ENCODE measurements at places on chromosomes 2 and 18.

GRCh38 chr18:3499501-3499900 lies 49.5 kb downstream of the TGIF1 start:
- no peak for DNase-seq

DNA sequence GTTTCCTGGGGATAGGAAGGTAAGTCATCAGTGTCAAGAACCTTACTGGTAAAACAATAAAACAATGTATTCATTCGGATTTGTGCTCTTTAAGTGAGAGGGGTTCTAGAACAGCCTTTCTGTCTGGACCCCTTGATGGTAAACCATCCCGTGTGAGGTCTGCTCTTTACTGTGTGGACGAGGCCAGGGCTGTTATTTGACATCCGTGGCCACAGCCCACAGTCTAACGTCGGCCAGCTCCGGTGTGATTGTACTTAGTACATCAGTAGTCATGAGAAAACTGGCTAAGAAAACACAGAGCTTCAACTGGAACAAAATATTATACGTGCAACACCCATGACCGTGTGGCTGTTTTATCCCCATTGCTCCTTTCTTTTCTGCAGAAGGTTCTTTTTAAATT lies 62.0 kb downstream of the SLC35F5 start:
- no peak for DNase-seq

- DNase-seq: no peak
These were observed 1083.8 kb upstream of the NRXN1 start for GRCh38 chr2:52115750-52116149.

GRCh38 chr2:196851088-196851487 lies 41.9 kb upstream of the C2orf66 start:
- DNase-seq: no peak

- DNase-seq: no peak
These were observed 298.9 kb downstream of the XIRP2 start for GRCh38 chr2:167187049-167187727.

DNA sequence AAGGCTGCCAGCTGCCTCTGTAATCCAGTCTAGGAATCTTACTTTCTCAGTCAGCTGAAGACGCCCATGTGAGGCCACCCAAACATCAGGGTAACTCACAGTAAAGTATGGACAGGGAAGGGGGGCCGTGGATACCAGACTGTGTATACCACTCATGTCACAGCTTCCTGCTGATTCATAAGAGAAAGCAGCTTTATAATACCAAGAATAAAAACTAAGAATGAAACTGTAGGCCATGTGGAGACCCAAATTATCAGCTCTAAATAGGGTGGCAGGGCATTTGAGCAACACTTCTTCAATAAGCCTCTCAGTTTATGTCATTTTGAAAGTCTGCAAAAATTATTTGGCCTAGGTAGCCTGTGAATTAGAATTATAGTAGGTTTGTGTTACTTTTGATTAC lies 115.0 kb upstream of the CDCA7 start:
- no peak for DNase-seq

GRCh38 chr2:213306316-213306942 lies 22.2 kb downstream of the SPAG16 start:
- no peak for DNase-seq

GRCh38 chr2:204021290-204022081 lies 84.9 kb downstream of the ICOS start:
- DNase-seq: no peak

DNA sequence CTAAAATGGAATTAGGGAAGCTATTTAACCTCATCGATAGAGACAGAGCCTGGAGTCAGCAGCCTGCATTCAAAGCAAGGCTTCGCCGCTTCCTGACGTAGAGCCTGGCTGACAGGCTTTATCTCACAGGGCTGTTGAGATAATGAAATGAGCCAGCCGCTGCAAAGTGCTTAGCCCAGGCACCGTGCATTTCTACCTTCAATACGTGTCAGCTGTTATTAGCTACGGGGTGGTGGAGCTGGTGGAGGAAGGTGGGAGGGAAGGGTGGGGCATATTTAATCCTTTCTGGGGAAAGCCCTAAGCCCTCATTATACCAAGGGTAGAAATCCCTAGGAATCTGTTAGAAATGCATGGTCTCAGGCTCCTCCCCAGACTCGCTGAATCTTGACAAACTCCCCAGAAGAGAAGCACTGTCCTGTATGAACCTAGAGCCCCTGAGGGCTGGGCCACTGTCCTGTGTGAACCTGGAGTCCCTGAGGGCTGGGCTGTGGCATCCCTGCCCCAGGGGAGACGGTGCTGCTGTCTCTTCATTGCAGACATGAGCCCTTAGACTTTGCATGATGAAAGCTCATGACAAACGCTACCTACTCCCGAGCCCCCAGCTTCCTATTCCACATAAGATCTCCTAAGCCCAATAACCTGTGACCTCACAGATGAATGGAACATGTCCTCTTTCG lies 72.4 kb downstream of the ALPK2 start:
- DNase-seq: no peak

DNA sequence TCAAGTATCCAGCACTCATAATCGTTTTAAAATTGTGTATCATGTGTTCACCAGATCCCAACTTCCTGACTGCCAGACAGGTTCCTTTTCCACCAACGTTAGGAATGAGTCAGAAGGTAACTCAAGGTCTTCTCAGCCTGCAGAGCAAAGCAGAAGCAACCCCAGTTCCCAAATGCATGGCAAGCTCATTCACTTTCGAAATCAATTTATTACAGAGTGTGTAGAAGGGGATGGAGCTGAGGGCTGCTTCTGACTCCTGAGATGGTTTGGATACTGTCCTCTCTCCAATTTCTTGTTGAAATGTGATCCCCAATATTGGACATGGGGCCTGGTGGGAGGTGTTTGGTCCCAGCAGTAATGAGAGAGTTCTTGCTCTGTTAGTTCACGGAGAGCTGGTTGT lies 114.5 kb downstream of the PIEZO2 start:
- no peak for DNase-seq

GRCh38 chr2:96537734-96538486 lies 1.4 kb downstream of the ARID5A start:
- DNase-seq: no peak

DNA sequence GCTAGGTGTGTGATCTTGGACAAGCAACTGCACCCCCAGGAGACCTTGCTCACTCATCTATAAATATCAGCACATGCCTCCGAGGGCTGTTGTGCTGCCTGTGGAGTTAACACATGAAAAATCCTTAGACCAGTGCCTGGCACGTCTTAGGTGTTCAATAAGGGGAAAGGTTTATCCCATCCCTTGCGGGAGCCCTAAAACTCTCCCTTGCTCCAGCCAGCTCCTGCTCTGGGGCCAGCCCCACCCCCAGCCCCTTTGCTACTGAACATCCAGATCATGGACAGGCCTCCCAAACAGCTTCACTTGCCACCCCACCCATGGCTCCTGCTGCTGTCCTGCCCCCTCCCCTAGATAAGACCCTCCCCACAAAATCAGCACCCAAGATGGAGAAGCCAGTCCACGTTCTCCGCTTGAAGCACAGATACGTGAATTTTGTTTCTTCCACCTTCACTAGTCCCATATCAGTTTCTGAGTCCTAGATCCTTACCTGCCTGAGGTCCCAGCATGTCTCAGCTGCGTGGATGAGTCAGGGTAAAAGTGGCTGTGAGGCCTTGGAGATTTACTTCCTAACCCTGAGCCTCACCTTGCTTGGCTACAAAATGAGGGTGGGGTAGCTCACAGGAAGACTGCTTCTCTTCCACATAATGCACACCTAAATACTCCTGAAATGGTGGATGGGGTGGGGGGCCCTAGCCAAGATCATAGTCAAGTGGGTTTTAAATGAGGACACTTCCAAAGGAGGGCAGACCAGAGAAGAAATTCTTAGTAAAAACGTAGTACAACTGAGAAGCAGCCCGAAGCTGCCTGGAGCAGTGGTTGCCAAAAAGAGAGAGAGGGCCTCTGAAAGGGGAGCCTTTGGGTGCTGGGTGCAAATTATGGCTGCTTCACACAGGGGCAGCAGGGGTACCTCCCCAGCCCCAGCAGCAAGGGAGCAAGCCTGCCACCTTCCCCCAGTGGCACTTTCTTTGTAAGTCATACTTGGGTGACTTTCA lies 40.4 kb downstream of the C1QL2 start:
- no peak for DNase-seq

DNA sequence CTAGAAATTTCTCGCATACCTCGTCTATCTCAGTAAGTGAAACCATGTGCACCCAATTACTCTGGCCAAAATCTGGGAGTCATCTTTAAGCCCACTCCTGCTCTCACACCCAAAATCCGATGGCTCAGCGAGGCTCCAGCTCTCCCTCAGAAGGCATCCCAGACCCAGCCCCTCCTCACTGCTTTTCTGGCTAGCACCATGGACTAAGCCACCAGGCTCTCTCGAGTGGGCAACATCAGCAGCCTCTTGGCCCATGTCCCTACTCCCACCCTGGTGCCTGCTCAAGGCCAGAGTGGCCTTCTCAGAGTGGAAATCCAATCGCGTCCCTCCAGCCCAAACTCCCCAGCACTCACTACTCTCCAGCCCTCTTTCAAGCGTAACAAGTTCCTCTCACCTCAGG lies 27.2 kb downstream of the TNS1 start:
- no peak for DNase-seq

DNA sequence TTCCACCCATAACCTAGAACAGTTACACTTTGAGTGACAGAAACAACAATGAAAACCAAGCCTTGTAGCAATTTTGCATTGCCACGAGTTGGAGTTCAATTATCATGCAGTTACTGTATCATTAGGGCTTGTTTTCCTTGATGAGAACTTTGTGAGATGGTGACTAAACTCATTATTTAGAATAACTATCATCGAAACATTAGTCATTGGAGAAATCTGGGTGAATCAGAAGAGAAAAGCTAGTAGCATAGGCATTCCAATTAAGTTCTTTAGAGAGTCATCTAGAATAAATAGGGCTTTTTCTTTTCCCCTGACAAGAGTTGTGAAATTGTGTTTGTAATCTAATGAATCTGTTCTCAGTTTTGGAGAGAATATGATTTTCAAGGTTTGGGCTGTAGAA lies 122.8 kb upstream of the DOCK10 start:
- no peak for DNase-seq

- no peak for DNase-seq
These were observed 118.4 kb downstream of the PKP4 start for GRCh38 chr2:158575051-158575635.

GRCh38 chr2:3692375-3692774 lies 11.0 kb upstream of the DCDC2C start:
- peak; percentile 53 for DNase-seq

- no peak for DNase-seq
These were observed 85.0 kb downstream of the VSNL1 start for GRCh38 chr2:17625446-17625845.

- DNase-seq: peak; percentile 61
These were observed 42.4 kb downstream of the HK2 start for GRCh38 chr2:74876081-74876886.

GRCh38 chr2:149087751-149088150 lies 49.3 kb downstream of the LYPD6B start:
- no peak for DNase-seq

- DNase-seq: peak; percentile 81
These were observed 67.0 kb downstream of the MAP4K3 start for GRCh38 chr2:39370101-39370500.

GRCh38 chr2:182798736-182799135 lies 67.7 kb downstream of the FRZB start:
- DNase-seq: no peak

DNA sequence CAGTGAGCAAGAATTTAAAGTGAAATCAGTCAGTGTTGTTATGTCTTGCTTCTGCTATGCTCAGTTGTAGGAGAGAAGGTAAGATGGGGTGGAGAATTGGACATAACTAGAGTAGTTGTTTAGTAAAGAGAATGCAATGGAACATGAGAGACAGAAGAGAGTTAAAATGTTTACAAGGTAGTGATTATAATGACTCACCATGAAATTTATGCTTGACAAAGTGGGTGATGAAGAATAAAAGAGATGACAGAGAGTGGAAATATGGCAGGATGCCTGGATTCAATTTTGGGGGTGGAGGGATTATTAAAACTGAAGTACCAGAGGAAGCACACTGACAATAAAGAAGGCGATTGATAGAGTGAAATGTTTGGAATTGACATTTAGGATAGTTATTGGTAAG lies 10.6 kb downstream of the SCG2 start:
- DNase-seq: no peak

- no peak for DNase-seq
These were observed 339.3 kb downstream of the ALK start for GRCh38 chr2:29582062-29582461.

- DNase-seq: no peak
These were observed 26.8 kb downstream of the RUFY4 start for GRCh38 chr2:218095853-218096252.

GRCh38 chr2:235533616-235534385 lies 40.0 kb downstream of the AGAP1 start:
- no peak for DNase-seq

GRCh38 chr2:236986524-236987330 lies 99.0 kb upstream of the COPS8 start:
- DNase-seq: no peak

DNA sequence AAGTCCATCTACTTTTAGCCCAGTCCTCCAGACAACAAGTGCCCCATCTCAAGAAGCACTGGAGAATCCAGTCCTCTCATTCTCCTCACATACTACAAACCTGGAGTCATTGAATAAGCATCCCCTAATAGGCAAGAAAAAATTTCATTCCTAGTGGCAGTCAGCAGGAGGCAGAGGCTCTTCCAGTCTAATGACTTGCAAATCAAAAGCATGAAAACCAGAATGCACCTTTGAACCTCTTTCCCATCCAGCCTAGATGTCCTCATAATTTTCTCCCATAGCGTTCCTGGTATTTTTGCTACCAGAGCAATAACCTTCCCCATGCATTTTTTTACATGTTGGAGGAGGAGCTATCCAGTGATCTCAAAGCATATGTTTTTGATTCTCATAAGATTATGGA lies 252.6 kb downstream of the TTC32 start:
- no peak for DNase-seq

- no peak for DNase-seq
These were observed 2.8 kb downstream of the ZFP36L2 start for GRCh38 chr2:43223521-43224001.

- no peak for DNase-seq
These were observed 188.1 kb upstream of the ETAA1 start for GRCh38 chr2:67208887-67209500.

DNA sequence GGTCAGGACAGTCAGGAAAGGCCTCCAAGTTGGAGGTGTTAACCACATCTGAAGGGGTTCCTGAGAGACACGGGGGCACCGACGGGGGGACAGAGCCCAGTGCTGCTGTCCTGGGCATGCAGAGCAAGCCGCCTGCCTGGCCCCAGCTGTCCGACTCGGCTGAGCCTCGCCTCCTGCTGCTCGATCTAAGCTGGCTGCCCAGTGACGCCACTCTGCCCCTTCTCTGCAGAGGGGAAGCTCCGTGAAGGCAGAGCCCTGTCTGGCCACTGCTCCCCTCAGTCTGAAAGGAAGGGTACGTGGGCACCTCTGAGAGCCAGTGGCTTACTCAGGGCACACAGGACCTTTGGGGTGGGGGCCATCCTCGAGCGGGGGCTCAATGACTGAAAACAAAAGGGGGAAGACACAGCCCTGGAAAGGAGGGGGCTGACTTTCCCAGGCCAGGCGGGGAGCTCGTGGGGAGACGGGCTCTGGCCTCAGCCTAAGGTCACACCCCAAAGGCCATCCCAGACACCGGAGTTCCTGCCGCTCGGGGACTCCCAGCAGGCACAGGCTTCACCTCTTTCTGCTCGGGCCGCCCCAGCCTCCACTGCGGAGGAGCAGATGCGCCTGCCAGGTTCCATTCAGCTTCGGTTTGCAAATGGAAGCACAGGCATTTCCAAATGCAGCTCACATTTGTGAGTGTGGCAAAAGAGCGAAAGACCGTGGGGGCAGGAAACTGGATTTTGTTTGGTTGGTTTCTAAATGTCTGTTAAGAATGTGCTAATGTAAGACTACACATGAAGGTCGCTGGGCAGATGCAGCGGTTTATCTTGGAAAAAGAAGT lies 136.9 kb downstream of the HDAC4 start:
- DNase-seq: no peak

Data from COLO829 (cell line).